ENCODE measurements at places on chromosomes 1 and 21.

- DNase-seq: no peak
Observed at GRCh38 chr1:108113496-108113895, 86.6 kb downstream of the SLC25A24 start.

DNA sequence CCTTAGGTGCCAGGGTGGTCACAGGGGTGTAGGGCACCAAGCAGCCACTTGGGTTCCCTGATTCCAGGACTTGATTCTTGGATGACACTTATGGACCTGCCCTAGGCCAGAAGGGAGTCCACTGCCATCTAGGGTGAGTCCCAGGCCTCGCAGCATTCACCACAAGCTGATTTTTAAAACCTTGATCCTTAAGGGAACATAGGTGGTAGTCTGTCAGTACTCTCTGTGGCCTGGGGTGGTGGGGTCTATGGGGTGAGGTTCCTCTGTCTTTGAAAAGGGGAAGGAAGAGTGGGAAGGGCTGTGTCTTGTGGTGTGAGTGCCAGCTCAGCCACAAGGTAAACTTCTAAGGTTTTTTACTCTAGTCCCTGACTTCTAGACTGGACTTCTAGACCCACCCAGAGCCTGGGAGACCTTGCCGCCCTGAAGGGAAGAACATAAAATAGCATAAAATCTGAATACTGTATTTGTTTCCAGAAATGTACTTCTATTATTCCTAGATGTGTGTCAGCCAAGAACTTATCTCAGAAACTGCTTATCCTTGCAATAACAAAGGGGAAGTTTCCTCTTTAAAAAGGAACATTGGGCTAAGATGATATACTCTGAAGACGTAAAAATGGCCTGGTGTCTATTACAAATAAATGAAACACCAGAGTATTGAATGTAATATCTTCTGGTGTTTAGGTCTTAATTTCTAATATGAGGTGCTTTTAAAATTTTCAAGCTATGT lies 757.3 kb downstream of the LTN1 start:
- no peak for DNase-seq

- DNase-seq: no peak
Observed at GRCh38 chr1:65357291-65357960, 48.1 kb downstream of the DNAJC6 start.

DNA sequence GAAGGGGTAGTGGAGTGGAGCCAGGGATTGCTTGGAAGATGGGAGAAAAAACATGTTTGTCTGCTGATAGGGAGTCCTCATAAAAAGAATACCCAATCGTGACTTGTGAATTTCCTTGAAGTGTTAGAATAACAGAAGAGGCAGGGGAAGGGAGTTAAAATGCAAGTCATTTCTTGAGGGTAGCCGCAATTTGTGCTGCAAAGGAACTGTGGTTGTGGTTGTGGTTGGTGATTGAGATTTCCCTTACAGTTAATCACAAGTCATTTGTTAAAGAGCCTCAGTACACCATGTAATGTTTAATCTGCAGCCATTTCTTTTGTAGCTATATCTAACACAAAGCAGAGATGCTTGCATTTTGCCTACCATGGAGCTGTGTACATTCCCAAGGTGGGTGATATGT lies 38.5 kb upstream of the EGLN1 start:
- peak; percentile 77 for DNase-seq

- peak; percentile 24 for DNase-seq
Observed at GRCh38 chr1:228082918-228083870, 686 bp downstream of the ARF1 start.

- no peak for DNase-seq
Observed at GRCh38 chr1:3076363-3076740, 7.3 kb downstream of the PRDM16 start.

DNA sequence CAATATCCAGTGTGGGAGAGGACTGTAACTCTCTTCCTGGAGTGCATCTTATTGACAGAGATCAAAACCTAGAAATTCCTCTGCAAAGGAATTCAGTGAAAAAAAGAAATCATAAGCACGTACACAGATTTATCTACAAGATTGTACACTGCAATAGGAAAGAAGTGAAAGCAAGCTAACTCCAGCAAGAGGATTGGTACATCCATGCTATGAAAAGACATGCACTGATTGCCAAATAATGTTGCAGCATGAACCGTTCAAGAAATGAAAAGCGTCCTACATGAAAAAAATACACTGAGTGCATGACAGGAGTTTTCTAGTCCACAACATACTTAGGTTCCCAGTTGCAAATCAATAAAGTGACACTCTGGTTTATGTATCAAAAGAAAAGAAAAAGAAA lies 1.9 kb upstream of the MGST3 start:
- no peak for DNase-seq

DNA sequence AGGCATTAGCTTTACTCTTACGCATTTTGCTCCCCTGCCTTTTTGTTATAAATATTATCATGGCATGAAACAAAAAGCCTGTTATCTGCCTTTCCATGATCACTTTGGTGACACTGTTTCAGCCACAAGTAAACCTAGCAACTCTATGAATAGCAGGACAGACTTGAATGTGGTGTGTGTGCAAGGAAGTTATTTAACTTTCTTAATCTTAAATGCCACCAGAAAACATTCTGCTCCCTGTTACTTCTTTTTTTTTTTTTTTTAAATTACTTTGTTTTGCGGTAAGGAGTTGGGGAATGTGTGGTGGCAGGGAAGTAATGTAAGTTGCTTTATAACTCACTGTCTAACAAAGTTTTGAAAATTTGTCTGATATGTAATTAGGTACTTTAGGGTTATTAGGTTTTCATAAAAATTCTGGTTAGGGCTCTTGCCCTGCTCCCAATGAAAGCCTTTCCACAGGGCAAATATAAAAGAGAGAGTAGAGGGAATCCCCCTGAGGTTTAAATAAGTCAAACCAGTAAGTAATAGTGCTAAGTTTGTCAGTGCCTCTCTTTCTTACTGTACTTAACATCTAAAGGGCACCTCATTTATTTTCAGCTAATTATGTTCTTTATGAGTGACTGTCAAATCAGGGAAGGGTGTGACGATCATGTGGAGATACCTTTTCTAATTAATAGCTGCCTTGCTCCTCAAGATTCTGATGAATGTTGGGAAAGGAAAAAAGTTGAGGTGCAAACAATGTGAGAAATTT lies 39.5 kb downstream of the RASAL2 start:
- DNase-seq: no peak

GRCh38 chr1:156500543-156500792 lies at the start of gene MEF2D:
Gene MEF2D, minus strand, starts transcription at chr1:156500775. Its CDS starts 17,483 bp downstream, at chr1:156483292.
- DNase-seq: no peak

- no peak for DNase-seq
Observed at GRCh38 chr1:5973771-5974170, 18.5 kb downstream of the NPHP4 start.

GRCh38 chr1:14787604-14788003 lies 189.1 kb downstream of the KAZN start:
- DNase-seq: no peak

GRCh38 chr1:1315435-1315954 lies 7.1 kb downstream of the PUSL1 start:
- DNase-seq: no peak

- DNase-seq: no peak
Observed at GRCh38 chr1:70348399-70349165, 5.9 kb downstream of the ANKRD13C start.

GRCh38 chr1:92458146-92458545 lies 28.6 kb downstream of the GFI1 start:
- no peak for DNase-seq

DNA sequence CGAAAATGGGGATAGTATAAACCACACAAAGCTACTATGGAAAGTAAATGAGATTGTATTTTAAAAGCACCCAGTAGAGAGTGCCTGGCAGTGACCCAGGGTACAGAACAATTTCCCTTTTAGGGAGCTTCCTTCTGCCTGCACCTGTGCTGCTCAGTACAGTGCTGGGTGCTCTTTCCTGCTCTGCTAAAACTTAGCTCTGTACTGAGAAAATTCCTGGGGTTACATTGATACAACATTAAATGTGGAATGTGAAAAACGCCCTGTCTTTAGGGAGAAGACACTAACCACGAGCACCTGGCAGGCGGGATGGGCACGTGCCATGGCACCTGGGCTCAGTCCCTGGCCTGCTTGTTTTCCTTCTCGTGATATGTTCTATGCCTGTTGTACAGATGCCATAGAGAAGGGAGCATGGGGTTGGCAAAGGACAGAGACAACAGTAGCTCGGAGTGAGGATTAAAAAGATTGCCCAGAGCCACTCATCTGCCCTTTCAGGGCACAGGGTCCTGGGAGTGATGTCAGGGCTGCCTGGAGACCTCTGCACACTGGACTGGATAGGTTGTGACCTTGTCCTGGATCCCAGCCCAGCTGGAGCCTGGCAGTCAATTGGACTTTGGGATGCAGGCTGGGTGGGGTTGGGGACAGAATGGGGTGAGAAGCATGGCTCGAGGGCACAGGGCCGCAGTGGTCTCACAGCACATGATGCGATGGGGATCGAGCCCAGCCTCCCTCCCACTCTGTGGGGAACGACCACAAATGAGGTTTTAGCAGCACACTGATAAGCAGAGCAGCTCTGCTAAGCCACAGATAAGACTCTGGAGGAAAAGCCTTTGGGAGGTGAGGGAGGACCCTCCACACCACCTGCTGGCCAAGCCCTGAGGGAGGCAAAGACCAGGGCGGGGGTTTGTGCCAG lies 4.2 kb downstream of the SPATA46 start:
- no peak for DNase-seq

DNA sequence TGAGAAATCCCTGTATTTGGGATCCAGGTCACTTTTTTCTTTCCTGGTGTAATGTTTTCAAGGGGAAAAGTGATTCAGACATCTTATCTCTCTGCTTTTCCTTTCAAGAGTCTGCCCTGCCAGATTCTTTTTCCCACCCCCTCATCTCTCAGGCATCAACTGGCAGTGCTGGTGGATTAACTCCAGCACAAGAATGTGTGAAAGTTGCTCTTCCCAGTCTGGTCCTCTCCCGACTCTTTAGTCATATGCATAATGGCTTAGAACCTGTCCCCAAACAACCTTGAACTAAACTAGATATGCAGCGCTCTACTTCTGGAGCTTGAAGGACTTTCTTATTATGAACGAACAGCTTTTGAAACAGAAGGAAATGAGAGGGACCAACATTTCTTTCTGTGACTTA lies 88.5 kb downstream of the SLC44A5 start:
- no peak for DNase-seq

DNA sequence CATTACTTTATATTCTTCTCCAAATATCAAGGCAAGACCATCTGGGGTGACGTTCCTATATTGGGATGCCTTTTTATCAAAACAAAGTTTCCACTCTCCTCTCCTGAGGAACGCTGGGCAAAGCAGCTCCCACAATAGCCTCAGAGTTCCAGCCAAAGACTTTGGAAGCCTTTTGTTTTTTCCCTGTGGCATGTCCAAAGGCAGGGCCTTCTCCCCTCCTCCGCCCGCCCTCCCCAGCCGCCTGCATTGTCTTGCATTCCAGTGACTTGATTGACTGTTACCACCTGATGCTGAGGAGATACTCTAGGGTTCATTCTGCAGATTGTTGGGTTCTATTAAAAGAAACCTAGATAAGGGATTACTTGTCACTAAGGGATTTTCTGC lies 43.5 kb downstream of the PROX1 start:
- DNase-seq: no peak

- no peak for DNase-seq
Observed at GRCh38 chr21:34881839-34882371, 167.2 kb downstream of the RUNX1 start.

- DNase-seq: no peak
Observed at GRCh38 chr1:231162297-231162969, 575 bp downstream of the TRIM67 start.

DNA sequence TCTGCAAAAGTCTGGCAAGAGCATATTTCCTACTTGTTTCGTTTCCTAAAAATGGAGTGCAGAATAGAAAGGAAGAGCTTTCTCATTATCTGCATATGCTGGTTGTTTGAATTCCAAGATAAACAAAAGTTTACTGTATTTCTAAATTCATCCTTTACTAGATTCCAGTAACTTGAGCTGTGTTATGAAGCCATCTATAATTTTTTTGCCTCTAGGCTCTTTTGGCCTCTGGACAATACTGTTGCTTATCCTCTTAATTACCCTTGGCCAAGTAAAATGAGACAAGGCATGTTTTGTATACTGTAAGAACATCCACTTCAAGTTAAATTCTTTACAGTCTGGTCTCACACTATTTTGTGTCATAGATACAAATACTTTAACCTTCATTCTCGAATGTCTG lies 45.6 kb upstream of the HFM1 start:
- no peak for DNase-seq

DNA sequence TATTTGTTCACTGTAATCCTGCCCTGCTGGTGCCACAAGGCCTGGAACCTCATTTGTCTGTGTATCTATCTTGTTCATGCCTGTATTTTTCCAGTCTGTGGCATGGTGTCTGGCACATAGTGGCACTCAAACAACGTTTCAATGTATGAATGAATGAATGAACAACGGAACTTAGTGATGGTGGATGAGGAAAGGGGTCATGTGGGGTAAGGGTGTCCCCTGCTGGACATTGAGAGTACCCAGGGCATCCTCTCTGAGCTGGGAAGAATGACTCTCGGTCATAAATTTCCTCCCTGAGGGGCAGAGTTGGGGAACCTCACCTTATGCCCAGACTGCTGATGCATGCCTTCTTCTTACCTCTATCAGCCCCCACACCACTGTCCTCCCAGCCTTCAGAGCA lies 18.9 kb upstream of the ZNF683 start:
- DNase-seq: peak; percentile 48

GRCh38 chr1:230066031-230066430 lies 1.0 kb upstream of the GALNT2 start:
- DNase-seq: no peak

Data from central memory CD4-positive, alpha-beta T cell (primary cell).